Fibroblast of gingiva (primary cell): ENCODE measurements at places on chromosomes 2 and 18.
A peak's percentile ranks its signal among the peaks of the same experiment; 100 is the strongest.

DNA sequence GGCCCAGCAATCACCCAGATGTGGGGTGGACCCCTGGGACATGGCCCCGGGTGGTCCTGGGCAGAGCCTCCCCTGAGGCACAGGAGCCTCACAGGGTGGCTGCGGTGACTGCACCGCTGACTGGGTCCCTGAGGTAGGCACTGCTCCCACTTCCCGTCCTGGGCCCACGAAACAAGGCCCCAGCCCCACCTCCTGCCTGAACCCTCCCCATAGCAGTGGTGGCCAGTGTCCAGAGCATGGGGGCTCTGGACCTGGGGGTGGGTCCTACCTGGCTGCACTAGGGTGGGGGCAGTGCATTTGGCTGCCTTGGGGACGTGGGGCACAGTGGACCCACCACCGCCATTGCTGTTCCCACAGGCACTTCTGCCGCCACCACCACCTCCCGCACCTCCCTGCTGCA, 39.4 kb downstream of the TDRD15 start:
- DNase-seq, result no peak

- DNase-seq, result no peak
Measured at GRCh38 chr2:120026890-120027289, 14.0 kb downstream of the EPB41L5 start.

GRCh38 chr2:30613001-30613400, 166.0 kb downstream of the LCLAT1 start:
- no peak for DNase-seq

GRCh38 chr18:3305354-3305762, 43.4 kb downstream of the MYL12B start:
- DNase-seq, result peak; percentile 91

GRCh38 chr2:158457092-158457825, 507 bp downstream of the PKP4 start:
- peak; percentile 59 for DNase-seq

DNA sequence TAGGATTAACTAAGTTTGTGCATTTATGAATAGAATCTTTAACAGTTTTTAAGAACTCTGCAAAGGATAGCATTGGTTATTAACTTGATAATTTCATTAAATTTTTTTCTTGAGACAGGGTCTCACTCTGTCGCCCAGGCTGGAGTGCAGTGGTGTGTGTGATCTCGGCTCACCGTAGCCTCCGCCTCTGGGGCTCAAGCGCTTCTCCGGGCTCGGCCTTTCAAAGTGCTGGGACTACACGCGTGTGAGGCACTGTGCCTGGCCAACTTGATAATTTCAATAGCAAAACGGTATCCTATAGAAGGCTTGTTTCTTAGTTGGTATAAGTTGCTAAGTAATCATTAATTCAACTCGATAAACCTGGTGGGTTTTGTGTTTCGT, 38.0 kb downstream of the ADNP2 start:
- DNase-seq, result no peak
